Hematopoietic multipotent progenitor cell treated with erythropoietin and hydrocortisone succinate and interleukin-3 and kit ligand, for 17 days (in vitro differentiated cells): ENCODE measurements at places on chromosomes 6 and 20.

DNA sequence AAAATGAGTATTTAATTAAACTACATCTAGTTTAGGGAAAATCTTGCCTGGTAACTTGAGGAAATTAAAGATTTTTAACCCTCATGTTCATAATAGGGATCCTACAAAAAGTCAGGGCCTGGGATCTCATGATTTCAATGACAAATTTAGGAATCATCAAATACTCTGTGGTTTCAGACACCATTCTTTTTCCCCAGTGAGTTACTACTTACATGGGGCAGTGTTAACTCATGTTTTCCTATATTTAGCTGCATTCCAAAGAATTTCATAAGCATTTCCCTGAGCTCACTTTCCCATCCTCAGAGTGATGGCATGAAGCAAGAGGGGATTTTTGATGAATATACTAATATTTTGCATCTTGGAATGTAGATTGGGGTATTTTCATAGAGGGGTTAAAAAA, 321.7 kb downstream of the CENPW start:
- no peak for DNase-seq

GRCh38 chr6:22353101-22353500, 56.3 kb upstream of the PRL start:
- DNase-seq = no peak

- DNase-seq = no peak
Observed at GRCh38 chr6:155157101-155157500, 106.7 kb upstream of the CLDN20 start.

DNA sequence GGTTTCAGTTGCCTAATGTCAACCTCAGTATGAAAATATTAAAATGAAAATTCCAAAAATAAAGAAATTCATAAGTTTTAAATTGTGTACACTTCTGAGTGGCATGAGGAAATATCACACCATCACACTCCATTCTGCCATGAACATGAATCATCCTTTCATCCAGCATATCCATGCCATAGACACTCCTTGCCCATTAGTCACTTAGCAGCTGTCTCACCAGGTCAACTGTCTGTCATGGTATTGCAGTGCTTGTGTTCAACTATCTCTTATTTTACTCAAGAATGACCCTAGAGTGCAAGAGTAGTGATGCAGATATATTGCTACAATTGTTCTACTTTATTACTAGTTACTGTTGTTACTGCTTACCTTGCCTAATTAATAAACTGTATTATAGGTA, 712.4 kb downstream of the EPHA7 start:
- no peak for DNase-seq

GRCh38 chr6:104633125-104633524, 226.6 kb downstream of the HACE1 start:
- no peak for DNase-seq

DNA sequence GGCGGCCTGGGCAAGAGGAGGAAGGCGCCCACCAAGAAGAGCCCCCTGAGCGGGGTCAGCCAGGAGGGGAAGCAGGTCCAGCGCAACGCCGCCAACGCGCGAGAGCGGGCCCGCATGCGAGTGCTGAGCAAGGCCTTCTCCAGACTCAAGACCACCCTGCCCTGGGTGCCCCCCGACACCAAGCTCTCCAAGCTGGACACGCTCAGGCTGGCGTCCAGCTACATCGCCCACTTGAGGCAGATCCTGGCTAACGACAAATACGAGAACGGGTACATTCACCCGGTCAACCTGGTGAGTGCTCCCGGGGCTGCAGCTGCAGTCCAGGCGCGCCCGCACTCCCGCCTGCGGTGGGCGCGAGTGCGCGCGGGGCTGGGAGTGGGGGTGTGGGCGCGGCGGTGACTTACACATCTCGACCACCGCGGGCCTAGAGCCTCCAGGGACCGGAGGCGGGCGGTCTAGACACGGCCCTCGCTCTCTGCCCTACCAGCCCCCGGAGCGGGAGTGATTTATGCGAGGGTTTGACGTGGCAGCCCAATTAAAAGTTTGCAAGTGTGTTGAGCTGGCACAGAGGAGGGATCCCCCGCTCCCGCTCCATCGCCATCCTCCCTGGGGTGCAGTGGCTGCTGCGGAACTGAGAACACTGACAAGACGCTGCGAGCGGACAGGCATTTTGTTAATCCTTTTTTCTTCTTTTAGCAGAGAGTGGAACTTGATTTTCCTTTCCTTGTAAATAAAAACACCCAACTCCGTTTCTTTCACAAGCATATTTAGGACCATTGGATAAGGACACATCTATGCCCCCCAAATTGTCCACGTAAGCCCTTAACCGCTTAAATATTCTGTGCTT, 867 bp downstream of the TCF21 start:
- DNase-seq = no peak

GRCh38 chr6:35784200-35784599, 3.4 kb downstream of the CLPSL1 start:
- no peak for DNase-seq

DNA sequence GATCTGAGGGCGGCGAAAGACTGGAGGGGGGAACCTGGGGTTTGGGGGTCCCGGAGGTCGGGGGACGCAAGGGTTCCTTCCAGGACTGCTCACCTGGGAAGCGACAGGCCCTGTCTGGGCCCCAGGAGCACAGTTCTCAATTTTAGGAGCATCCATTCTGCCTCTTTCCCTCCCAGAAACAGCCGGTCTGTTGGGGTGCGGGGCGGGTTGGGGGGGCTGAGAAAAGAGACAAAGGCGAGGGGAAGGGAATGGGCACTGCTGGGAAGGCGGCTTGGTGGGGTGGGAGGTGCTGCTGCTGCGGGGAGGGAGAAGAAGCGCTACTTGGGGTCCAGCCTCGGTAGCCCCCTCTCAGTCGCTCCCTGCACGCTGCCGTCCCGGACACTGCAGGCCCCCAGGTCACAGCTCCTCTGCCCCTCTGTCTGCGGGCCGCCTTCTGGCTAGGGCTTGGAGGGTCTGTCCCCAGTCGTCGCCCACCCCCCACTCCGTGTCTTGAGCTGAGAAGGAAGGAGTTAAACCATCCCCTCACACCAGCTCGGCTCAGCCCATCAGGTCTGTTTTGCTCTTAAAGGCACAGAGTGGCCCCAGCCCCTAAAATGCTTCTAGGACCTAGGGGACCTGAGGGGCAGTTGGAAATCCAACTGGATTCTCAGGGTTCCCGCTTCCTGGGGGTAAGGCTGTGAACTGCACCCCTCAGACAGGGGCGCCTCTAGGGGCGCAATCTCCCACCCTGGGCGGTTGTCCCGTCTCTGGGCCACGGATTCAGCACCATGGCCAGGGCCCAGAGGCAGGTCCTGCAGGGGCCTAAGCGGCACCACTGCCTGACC, 690 bp downstream of the GDAP1L1 start:
- DNase-seq = no peak

DNA sequence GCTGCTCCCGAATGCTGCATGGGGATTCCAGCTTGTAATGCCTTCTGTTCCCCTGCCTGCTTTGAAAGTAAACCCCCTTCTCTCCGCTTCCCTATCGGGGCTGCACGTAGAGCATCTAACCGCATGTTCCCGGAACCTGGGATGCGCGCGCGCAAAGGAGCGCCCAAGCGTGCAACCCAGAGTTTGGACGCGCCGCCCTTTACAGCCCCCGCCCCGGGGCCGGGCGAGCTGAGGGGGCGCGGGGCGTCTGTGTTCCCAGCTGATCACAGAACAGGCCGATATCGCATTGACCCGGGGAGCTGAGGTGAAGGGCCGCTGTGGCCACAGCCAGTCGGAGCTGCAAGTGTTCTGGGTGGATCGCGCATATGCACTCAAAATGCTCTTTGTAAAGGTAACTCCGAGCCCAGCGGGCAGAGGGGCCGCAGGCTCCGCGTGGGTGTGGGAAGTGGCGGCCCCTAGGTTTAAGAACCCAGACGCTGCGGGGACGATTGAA, 1.4 kb downstream of the LAMP5 start:
- DNase-seq = no peak

GRCh38 chr6:150325066-150325772, 43.6 kb upstream of the IYD start:
- DNase-seq = no peak

GRCh38 chr6:93786474-93787330, 367.3 kb upstream of the EPHA7 start:
- DNase-seq = no peak

DNA sequence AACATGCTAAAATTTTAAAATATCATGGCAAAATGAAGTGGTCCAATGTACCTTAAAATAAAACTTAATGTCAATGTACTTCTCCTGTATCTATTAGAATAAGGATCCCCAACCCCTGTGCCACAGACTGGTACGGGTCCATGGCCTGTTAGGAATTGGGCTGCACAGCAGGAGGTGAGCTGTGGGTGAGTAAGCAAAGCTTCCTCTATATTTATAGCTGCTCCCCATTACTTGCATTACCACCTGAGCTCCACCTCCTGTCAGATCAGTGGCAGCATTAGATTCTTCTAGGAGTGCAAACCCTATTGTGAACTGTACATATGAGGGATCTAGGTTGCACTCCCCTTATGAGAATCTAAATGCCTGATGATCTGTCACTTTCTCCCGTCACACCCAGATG, 86.0 kb downstream of the SLC16A10 start:
- DNase-seq = no peak

DNA sequence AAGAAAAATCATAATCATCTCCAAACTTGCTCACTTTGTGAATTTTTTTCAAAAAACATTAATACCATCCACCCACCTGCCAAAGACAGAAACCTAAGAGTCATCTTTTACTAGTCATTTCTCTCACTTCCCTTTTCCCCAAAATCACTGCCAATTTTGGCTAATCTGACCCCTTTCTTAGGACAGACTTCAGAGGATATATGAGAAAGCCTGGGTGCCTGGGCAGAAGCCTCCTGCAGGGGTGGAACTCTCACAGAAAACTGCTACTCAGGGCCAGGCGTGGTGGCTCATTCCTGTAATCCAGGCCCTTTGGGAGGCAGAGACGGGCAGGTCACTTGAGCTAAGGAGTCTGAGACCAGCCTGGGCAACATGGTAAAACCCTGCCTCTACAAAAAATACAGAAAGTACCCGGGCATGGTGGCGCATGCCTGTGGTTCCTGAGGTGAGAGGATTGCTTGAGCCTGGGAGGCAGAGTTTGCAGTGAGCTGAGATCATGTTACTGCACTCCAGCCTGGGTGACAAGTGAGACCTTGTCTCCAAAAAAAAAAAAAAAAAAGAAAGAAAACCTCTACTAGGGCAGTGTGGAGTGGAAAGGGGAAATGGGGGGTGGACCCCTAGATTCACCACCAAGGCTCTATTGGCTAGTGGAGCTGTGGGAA, 3.8 kb downstream of the DEK start:
- DNase-seq = no peak

GRCh38 chr6:57276946-57277345, 40.5 kb upstream of the PRIM2 start:
- no peak for DNase-seq

DNA sequence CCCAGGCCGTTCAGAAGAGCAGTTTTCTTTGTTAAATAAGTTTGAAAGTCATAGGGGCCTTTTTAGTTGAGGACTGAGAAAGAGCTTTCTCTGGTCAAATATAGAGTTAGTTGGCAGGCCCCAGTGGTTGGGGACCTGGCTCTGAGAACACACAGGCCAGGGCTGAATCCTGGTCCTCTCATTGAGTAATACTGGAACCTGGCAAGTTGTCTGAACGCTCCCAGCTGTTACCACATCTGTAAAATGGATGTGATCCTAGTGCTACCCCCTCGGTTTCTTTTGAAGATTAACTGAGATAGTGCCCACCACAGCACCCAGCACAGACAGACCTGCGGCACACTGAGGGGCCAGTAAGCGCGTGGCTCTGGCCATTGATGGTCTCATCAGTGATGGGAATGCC, 215.5 kb downstream of the ZDHHC14 start:
- DNase-seq = no peak

DNA sequence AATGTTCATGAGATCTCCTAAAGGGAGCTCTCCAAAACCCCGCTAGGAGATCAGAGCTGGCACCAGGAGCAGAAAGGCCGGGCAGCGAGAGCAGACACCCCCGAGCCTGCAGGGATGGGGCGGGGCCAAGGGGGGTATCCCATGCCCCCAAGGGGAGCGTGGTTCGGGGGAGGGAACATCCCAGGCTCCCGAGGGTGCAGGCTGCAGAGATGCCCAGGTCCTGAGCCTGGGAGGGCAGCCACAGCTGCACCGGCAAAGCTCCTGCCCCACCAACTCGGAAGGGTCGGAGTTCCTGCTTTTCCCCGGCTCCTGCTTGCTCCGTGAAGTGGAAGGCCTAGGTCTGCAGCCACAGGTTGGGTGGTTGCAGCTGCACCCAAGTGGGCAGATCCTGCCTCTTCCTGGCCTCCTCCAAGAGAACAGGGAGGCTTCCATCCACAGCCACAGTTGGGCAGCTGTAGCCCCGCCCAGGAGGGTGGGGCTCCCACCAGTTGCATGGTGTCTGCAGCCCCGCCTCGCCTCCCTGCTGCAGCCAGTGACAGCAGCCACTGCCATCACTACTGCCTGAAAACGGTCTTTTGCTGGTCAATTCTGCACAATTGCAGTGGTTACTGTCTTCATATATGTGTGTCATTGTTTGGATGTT, 13.4 kb upstream of the GMNN start:
- DNase-seq = peak; percentile 30

GRCh38 chr20:23325107-23325506, 25.5 kb upstream of the NXT1 start:
- no peak for DNase-seq

- DNase-seq = no peak
Observed at GRCh38 chr6:108874470-108875160, 26.4 kb downstream of the ARMC2 start.

DNA sequence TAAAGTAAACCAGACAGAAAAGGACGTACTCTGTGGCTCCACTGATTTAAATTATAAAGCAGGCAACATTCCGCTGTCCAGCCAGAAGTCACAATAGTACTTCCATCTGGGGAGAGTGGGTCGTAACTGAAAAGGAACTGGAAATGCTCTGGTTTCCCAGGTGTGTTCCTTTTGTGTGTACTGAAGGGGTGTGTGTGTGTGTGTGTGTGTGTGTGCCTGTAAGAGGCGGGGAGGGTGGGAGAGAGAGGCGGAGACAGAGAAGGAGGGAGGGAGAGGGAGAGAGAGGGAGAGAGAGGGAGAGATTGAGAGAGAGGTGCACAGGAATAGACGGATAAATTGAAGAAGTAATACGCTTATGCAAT, 178.4 kb upstream of the ZNF184 start:
- DNase-seq = no peak

DNA sequence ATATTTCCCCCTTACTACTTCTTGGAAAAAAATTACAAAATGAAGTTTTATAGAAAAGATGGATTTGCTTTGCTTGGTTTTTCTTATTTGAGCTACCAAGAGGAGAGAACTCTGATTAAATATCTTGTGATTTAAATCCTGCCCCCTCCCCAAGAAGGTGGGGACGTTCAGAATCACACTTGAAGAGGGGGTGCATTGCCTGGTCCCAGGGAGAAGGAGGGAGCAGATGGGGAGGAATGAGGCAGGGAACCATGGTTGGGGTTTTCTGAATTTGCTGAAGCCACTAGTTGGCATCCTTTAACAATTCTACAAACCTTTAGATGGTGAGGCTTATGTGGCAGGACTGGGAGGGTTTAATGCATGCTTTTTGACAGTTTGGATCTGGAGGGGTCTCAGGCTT, 5.5 kb downstream of the PCK1 start:
- DNase-seq = no peak

DNA sequence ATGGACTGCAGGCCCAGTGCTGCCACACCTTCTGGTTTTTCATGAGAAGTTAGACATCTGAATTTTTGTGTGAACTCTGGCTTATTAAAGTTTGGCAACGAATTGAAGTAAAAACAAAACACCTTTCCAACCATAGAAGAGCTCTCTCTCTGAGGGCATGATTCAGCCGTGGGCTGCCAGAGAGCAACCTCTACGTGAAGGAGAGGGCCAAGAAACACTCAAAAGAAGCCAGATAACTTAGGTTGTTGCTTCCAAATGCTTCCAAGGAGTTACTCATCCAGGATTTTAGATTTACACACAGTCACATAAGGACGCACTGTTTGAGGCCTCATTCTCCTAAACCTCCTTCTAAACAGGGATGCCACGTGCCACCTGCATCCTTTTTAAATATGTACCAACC, 65.5 kb downstream of the NRN1 start:
- DNase-seq = no peak
